Right cardiac atrium (tissue), 5 donors: ENCODE measurements at places on chromosomes 6 and 20. TPM values are rescaled to one million over a fixed set of nuclear protein-coding genes. Genes with fewer than 3 reads are reported as not detected.

GRCh38 chr20:48626226-48626937, 201.4 kb downstream of the PREX1 start:
- no peak for DNase-seq

DNA sequence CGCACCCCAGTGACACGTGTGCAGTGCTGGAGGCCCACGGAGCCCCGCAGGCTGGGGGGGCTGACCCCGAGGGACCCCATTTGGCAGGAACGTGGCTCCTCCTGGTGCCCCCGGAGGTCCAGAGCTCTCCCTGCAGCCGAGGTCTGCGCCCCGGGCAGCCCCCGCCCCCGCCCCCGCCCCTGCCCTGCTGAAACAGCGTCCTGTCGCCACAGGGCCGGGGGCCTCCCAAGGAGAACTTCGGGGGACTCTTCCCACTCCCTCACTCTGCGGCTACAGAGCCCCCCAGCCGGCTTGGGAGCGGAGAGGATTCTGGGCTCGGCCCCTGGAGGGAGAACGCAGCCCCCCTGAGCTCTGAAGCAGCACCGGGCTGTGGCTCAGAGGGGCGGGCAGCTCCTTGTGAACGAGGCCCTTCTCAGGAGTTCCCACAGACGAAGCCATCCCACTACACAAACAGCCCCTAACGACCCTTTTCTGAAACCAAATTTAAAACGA, 115.2 kb downstream of the DLL1 start:
- peak; percentile 51 for DNase-seq

GRCh38 chr6:143755301-143755744, 77.6 kb downstream of the PHACTR2 start:
- DNase-seq: no peak

DNA sequence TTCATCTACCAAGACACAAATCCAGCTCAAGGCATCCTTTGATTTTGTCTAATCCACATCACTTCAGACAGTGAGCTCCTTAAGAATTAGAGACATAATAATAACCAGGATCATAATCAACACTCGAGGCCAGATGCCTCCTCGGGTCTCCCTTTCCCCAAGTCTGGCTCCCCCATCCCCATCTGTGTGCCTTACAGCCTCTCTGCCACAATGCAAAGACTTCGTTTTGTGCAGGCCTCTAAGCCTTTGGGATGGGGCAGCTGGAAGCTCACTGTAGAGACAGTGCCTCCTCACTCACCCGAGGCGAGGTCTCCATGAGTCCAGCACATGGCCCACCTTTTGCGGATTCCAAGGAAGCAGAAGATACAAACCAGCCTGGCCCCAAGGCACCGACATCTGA, 30.3 kb downstream of the LRFN2 start:
- DNase-seq: no peak

GRCh38 chr6:146587459-146587858, 11.3 kb upstream of the ADGB start:
- DNase-seq: no peak

DNA sequence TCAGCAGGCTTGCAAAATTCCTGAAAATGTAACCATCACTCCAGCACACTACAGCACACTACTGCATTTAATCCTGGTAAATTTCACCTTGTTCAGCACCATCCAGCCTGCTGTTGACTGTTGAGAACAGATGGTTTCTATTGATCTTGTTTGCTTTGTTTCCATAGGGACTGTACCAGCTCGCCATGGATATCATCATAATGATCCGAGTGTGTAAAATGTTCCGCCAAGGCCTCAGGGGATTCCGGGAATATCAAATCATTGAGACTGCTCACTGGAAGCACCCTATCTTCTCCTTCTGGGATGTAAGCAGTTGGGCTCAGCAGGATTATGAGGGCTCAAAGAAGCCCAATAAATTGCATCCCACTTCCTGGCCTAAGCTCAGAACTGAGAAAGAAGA, 4.1 kb downstream of the CNBD2 start:
- no peak for DNase-seq

GRCh38 chr20:52379723-52380336, 188.3 kb upstream of the ZFP64 start:
- peak; percentile 20 for DNase-seq

DNA sequence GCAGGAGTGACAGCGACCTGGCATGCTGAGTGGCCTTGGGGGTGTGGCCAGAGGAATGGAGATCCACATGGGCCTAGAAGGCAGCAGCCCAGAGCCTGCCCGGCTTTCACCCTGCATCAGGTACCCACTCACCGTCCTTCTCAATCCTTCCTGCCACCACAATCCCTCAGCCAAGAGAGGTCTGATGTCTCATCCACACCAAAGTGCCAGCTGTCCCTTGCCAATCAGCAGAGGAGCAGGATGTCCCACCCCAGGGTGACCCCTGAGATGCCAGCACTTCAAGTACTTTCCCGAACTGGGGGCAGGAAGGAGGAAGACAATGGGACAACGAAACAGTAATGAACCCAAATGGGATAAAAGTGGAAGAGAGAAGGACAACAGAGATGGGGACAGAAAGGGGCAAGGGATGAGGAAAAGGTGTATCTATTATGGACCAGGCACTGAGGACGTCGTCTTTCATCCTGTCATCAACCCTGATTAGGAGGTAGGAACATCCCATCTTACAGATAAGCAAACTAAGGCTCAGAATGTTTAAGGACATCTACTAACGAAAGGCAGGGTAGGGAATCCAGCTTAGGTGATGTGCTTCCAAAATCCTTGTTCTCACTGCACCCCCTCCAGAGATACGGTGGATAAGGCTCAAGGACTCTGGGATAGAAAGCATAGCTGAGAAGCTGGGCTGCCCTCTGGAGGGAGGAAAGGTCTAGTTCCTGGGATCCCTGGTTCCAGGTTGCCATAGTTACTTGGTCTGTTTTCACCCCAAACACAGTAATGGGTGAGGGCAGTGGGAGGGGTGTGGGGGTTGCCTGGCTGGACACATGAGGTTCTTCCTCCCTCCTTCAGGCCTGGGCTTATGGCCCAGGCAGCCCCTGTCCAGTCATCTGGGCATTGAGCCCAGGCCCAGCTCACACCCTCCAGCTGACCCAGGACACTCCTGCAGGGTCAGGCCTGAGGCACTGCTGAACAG, 4.5 kb upstream of the TNXB start:
- peak; percentile 96 for DNase-seq

GRCh38 chr6:143700684-143701348, 23.1 kb downstream of the PHACTR2 start:
- DNase-seq: no peak

GRCh38 chr20:57243480-57244220, 22.8 kb downstream of the BMP7 start:
- no peak for DNase-seq

DNA sequence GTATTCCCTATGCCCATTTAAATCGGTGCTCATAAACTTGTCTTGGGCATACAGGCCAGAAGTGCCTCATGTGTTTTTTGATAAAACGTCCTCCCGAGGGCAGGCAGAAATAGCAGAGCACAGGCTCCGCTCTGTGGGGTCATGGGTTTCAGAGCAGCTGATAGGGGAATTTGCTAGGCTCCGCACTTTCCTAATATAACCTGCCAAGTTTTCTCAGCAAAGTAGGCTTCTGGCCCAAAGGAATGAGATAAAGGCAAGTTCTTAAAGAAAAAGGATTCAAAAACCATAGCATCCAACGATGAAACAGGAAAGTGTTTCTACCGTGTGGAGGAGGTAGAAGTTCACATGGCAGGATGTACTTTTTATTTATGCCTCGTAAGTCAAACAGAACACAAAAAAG, 69.8 kb upstream of the RALGAPA2 start:
- DNase-seq: peak; percentile 79

DNA sequence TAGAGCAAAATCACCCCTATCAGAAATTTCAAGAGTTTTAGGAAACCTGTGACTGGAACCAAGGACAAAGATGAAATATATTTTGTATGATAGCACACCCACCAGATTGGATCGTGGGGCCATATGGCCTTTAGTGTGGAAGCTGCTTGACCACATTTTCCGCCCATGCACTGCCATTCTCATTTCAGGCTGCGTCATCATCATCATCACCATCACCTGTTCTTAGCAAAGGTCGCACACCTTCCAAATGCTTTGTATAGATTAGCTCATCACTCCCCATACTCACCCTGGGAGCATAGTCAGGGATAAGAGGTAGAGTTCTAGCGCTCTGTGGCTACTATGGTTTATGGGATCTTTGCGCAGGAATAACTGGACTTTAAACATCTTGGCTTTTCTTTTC, 185.7 kb downstream of the MTHFD1L start:
- DNase-seq: no peak

DNA sequence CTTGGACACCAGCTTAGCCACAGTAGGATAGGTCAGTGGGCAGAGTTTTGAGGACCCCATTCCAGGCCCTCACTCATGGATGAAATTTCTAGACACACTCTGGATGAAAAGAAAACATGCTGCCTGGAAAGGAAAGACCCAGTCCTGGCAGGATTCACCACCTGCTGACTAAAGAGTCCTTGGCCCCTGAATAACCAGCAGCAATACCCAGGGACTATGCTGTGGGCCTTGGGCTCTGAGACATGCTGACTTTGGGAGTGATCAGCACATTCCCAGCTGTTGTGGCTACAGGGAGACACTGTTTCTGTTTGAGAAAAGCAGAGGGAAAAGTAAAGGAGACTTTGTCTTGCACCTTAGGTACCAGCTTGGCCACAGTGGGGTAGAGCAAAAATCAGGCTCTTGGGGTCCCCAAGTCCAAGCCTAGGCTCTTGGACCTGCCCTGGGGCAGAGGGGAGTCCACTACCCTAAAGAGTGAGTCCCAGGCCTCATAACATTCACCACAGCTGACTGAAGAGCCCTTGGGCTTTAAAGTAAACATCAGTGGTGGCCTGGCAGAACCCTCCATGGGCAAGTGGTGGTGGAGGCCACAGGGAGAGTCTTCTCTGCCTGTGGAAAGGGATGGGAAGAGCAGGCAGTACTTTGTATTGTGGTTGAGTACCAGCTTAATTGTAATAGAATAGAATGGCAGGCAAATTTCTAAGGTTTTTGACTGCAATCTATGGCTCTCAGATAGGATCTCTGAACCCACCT, 516.8 kb downstream of the BCKDHB start:
- no peak for DNase-seq

DNA sequence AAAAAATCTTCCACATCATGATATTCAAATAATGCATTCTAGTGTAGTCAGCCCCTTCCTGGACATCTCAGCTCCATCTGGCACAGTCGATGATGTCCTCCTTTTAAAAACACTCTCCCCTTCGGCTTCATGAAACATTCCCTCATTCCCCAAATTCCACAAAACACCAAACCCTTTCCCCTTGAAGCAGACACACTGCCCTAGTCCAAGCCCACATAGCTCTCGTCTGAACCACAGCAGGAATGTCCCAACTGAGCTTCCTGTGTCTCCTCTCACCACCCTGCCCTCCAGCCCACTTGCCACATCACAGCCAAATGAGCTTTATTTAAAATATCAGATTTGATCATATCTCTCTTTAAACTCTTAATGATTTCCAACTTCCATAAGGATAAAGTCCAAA, 106.4 kb upstream of the CARMIL1 start:
- DNase-seq: no peak

- DNase-seq: no peak
These were observed 1.2 kb upstream of the NOL4L start for GRCh38 chr20:32586291-32586690.

- DNase-seq: no peak
These were observed 107.3 kb downstream of the IRF4 start for GRCh38 chr6:498795-499231.

- DNase-seq: no peak
These were observed 40.7 kb downstream of the PLCB4 start for GRCh38 chr20:9109566-9109965.

DNA sequence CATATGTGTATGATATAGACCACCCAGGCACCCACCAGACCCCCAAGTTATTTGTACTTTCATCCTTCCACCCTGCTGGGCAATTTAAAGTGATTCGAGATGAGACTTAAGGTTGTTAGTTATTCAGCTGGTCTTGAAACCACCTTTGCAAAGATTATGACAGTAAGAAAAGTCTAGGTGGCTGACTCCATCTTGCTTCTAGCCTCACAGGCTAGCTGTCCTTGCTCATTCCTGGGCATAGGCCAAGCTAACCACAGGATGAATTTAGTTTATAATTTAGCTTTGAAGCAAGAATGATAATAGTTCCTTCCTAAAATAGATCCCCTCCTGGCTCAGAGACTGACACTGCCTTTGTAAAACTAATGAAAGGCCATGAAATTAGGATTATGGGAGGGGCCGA, 71.9 kb upstream of the IYD start:
- no peak for DNase-seq

DNA sequence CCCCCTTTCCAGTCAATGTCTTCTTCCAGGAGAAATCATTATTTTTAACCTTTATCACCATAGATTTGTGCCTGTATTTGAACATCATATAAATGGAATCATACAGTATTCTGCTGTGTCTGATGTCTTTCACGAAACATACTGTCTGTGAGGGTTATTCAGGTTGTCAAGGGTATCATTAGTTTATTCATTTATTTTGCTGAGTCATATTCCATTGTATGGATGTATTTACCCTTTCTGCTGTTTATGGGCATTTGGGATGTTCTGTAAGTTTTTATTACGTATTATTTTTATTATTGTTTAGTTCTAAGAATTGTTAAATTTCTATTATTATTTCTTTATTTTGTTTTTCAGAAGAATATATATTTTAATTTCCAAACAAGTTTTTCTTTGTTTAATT, 22.0 kb downstream of the DNPH1 start:
- no peak for DNase-seq

- DNase-seq: peak; percentile 15
These were observed 3.5 kb downstream of the RING1 start for GRCh38 chr6:33211666-33212422.

DNA sequence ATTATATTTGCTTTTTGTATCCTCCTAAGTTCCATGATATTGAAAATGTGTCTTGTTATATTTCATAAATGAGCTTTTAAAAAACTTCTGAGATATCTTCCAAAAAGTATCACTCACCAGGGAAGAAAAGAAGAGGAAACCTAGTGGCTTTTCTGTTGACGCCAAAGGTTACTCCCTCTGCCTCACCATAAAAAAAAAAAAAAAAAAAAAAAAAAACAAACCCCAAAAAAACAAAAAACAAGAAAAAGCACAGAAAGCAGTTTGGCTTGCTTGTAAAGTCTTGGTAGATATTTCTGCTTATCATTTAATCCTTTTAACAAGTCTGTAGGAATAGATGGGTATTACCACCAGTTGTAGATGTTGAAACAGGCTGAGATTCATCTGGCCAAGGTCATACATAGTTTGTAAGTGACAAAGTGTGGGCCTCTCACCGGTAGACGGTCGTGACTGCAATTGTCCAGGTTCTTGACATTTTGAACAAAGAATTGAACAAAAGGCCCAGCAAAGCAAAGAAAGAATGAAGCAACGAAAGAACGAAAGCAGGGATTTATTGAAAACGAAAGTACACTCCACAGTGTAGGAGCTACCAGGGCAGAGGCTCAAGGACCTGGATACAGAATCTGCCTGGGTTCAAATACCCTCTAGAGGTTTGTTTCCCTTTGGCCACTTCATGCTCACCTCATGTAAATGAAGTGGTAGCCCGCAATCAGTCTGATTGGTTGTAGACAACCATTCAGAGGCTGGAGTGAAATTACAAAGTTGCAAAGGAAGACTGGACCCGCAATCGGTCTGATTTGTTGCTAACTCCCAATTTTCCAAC, 11.6 kb upstream of the ELOVL5 start:
- no peak for DNase-seq

Gene RFX6
- not detected for total RNA-seq

Gene NRSN1
- total RNA-seq: not detected

Gene SLC22A7
- not detected for total RNA-seq

Gene OR2B6
- total RNA-seq: not detected

Gene ZBP1
- not detected for total RNA-seq

Gene RIPOR3
- total RNA-seq: 3.5 TPM

Gene EPHA7
- total RNA-seq: 21.0 TPM

Gene GNMT
- total RNA-seq: 0.78 TPM

Gene LCA5
- total RNA-seq: 3.6 TPM

Gene MUCL3
- total RNA-seq: not detected

Gene OR2H2
- total RNA-seq: not detected
